NCI-H2171 treated with DMSO at 0.1 percent for 48 hours (cell line): ENCODE measurements at places on chromosomes 5 and 9.

- no peak for DNase-seq
Observed at GRCh38 chr5:150625831-150626746, 14.4 kb upstream of the SYNPO start.

GRCh38 chr9:131633491-131634031, 88.2 kb downstream of the PRRT1B start:
- peak; percentile 75 for DNase-seq

GRCh38 chr5:149948993-149949392, 4.4 kb upstream of the PDE6A start:
- DNase-seq, result no peak

- no peak for DNase-seq
Observed at GRCh38 chr9:35488566-35489312, 1.2 kb upstream of the RUSC2 start.

DNA sequence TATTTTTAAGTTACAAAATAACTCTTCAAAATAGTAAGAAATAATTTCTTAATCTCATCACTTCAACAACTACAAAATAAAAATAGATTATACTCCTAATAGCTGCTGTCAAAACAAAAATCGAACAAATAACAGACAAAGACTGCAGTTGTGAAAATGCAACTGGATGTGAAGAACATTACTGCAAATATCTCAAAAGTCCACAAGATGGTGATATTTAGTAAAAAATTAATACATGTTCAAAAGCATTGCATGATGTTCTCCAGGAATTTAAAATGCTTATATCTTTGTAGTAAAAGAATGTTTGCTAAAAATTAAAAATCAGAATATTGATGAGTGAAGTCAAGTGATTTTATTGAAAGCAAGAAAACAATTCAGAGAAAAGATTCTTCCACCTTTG, 66.2 kb downstream of the MPDZ start:
- DNase-seq, result peak; percentile 17

DNA sequence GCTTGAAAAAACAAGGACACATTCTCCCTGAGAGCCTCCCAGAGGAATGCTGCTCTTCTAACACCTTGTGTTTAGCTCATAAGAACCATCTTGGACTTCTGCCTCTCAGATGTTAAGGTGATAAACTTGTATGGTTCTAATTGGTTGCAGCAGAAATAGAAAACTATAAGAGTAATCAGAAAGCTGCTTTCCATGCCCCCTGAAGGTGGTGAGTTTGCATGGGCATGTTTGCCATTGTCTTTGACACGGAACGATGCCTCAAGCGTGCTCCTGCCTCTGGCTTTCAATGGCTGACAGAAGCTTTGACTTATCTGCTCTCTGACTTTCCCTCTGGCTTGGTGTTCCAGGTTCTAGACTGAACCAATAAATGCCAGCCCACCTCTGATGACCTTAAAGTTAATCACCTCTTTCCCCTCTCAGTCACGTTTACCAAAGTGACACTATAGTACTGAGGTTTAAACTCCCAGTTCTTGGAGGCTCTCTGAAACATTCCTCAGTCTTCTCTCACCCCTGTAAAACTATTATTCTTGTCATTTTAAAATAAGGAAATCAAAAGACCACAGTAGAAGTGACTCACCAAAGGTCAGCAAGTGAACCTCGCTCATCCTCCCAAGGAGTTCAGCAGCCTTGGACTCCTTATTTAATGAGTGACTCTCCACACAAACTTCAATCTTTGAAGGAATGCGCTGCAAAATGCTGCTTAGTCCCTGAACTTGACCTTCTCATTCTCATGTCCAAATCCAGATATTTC, 103.6 kb downstream of the PIK3R1 start:
- DNase-seq, result no peak
